Ascending aorta (tissue), 2 donors: ENCODE measurements at places on chromosomes 6 and 20. TPM values are rescaled to one million over a fixed set of nuclear protein-coding genes. Genes with fewer than 3 reads are reported as not detected.

- DNase-seq: no peak
These were observed 69.1 kb upstream of the SAMHD1 start for GRCh38 chr20:37020636-37021035.

Gene TBXT
- total RNA-seq: not detected

Gene SMOC2
- 102 TPM for total RNA-seq

DNA sequence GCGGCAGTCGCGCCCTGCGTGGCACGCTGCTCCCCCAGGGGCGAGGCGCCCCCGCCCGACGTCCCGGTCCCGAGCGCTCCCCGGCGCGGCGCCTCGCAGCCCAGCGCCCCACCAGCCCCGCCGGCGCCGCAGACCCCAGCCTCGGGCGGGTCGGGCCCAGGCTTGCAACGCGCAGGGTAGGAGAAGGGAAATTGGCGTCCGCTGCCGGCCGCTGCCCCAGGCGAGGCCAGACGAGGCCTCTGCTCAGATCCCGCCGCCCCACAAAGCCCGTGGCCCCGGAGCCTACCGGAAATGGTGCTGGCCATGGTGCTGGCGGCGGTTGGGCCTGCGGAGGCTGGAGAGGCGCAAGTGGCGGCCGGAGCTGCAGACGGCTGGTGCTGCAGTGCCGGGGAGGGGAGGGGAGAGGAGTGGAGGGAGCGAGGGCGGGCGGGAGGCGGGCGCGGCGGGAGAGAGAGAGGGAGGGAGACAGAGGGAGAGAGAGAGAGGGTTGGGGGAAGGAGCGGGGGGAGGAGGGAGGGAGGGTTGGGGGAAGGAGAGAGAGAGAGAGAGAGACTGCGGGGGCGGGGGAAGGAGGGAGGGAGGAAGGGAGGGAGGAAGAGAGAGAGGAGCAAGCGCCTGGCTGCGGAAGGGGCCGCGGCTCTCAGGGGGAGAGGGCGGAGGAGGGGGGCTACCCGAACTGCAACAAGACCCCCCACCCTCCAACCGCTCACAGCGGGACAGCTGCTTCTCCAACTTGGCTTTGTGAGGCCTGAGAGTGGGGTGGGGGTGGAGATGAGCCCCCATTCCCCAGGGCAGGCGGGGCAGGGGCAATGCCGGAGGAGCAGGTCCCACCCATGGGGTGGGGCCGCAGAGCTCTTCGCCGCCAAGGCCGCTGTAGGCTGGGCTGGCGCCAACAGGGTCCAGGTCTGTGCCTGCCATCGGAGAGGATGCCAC, at the start of gene STMN3:
STMN3 (minus strand) TSS at position 384 of the 933 bp plus-strand sequence; CDS start at position 305, 79 bp downstream.
- DNase-seq: peak; percentile 43

- no peak for DNase-seq
These were observed 252.5 kb downstream of the TBX18 start for GRCh38 chr6:84511929-84512328.

DNA sequence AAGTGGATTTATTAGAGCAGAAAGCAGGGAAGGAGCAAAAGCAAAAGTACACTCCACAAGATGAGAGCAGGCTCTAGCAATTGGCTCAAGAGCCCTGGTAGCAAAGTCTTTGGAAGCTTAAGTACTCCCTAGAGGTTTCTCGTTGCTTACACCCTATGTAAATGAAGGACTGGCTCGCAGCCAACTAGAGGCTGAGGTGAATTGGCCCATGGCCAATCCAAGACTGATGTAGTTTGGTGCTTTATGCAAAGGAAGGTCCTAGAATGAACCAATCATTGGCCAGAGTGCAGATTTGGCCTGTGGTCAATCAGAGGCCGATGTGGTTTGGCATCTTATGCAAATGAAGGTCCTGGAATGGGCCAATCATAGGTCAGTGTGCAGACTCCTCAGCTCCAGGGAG, 191.3 kb upstream of the ARID1B start:
- DNase-seq: no peak

- DNase-seq: no peak
These were observed 537 bp downstream of the PPIL4 start for GRCh38 chr6:149545258-149545753.

Gene GRIK2
- total RNA-seq: not detected

- no peak for DNase-seq
These were observed 192.2 kb downstream of the TPBG start for GRCh38 chr6:82555801-82556200.

DNA sequence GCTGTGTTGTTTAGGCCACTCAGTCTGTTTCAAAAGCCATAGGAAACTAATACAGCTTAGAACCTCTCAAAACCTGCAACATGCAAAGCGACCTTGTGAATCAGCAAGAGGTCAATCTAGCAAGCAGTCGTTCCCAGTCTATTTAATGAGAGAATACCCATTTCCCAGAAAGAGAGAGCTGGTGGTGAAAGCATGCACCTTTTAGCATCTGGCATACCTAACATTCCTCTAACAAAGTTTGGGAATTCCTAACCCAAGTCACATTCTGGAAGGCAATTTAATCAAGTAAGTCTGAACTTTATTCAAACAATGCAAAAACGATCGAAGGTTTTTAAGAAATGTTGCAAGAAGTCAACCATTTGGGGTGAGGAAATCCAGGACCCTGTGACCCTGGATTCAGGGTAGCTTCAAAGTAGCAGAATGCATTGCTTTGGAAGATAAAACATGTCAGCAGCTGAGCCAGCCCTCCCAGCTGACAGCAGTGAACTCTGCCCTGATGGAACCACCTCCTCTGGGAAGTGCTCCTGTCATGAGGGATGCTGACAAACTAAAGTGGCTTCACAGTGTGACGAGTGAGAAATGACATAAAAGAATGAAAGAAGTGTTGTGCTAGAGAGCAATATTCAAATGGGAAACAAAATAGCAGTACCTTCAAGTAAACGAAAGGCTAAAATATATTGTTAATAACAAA, 104.8 kb downstream of the GMDS start:
- DNase-seq: no peak

DNA sequence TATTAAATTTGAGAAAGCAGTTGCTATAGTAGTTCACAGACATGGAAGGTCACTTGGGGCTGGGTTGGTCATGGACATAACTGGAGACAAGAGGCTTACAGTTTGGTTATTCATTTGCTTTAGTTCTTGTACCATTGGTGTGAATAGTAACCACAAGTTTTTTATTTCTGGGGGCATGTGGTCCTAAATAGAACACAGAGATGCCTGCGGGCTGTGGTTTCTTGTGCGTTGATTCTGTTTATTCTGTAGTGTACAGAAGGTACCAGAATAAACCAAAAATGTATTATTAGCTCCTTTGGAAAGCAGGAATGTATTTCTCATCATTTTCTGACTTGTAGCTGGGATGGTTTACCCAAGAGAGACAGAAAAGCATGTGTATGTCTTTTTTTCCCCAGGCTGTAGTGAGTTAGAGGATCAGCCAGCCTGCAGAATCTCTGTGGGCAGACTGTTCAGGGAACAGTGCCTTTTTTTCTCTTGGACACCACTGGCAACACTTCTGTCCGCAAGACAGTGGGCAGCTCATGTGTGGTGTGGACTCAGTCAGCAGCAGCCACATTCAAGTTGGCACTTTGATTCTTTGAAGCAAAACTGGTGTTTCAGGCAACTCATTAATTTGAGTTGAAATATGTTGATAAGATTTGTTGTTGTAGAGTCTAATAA, 122.1 kb downstream of the LRRC1 start:
- no peak for DNase-seq

- DNase-seq: peak; percentile 50
These were observed 35.0 kb upstream of the RNF24 start for GRCh38 chr20:4050203-4050980.

- no peak for DNase-seq
These were observed 1.9 kb upstream of the PAQR8 start for GRCh38 chr6:52360028-52360427.

Gene PGK2
- total RNA-seq: not detected

DNA sequence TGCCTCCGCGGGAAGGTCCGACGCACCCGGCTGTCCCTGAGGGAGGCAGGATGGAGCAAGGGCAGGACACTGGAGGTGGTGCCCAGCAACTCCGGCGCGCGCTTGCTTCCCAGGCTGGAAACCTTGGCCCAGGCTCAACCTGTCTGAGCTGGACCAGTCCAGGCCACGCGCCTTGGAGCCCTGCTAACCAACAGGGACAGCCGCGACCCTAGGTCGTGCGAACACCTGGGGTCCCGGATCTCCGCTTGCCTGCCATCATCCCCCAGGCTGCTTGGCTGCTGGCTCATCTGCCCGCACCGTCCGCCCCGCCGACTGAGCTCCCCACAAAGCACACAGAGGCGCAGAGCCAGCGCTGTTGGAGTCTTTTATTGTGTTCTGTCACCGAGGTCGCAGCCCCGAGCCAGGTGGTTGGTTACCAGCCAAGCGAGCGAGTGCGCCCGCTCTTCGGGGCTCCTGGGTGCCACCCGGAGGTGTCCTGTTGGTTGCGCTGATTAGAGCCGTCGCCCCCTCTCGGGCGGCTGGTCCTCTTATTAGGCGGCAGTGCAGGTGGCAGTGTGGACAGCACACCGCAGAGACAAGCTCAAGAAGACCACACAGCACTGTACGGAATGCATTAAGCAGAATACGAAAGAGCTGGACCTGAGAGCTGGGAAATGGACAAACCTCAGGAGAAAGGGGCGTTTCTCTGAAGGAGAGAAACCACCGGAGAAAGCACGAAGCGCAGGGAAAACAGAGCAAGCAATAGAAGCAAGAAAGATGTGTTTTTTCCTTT, 3.8 kb downstream of the COL12A1 start:
- peak; percentile 79 for DNase-seq

DNA sequence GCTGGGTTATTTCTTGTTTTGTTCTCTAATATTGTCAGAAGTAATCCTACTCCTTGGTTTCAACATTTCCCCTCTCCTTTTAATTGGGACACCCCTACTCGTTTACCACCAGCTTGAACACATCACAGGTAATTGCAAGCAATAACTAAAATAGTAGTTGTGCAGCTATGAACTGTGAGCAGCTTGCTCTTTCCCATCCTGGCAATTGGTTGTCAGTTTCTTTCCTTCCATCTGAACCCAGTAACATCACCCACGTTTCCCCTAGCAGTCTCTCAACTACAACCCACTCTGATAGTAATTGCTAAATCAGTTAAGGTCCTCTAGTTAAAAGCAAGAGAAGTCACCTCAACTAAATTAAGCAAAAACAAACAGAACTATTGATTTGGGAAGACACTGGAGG, 47.6 kb upstream of the GNRH2 start:
- DNase-seq: no peak

GRCh38 chr6:170441316-170441715, 111.8 kb downstream of the PSMB1 start:
- DNase-seq: peak; percentile 7

GRCh38 chr20:51272401-51272800, 249.5 kb upstream of the KCNG1 start:
- DNase-seq: no peak

DNA sequence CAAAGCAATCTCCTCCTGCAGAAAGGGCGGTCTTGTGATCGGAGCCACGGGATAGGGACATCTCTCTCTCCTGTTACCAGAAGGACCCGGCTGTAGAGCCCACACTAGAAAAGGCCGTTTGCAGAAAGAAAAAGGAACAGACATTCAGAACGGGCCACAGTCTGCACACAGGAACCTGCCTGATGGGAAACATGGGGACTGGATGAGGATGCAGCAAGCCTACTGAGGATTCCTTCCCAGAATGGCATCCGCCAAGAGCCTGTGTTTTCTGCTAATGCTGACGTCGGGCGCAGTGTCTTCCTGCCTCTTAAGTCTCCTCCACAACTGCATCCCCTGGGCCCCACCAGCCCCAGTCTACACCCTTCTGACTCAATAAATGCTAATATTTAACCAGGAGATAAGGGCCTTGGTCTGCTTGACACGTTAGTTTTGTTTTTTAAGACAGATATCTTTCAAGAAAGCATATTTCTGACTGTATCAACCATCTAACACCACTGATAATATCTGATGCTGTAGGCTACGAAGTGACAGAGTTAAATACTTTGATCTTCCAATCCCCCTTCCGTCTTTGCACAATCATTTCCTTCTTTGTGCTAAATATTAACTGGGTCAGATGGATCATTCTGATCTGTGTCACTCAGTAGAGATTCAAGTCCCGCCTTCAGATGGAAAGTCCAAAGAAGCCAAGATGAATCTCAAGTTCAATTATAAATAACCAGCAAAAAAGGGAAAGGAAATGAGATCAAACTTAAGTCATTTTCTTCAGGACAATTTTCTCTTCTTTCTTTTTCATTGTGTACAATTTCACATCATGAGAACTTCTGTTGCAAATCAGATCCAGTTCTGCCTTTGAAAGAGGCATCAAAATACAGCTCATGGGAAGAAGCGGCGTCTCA, 20.7 kb downstream of the FAM50B start:
- DNase-seq: no peak

DNA sequence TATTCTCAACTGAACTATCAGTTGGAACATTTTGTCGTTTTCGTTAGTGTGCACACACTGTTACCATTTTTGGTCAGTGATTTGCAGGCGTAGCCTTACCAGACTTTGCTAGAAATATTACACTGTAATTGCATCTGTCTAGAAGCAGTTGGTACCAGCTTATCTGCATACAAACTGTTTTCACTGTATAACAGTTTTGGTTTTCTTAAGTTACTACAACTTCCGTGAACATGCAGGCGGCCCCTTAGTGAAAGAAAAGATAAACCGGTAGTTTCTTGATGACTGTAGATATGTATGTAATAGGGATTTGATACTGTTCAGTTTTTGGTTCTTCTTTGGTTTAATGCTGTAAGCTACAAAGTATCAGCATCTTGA, 1.3 kb downstream of the DSTN start:
- DNase-seq: no peak

GRCh38 chr6:49264909-49265308, 198.1 kb downstream of the MMUT start:
- DNase-seq: no peak

DNA sequence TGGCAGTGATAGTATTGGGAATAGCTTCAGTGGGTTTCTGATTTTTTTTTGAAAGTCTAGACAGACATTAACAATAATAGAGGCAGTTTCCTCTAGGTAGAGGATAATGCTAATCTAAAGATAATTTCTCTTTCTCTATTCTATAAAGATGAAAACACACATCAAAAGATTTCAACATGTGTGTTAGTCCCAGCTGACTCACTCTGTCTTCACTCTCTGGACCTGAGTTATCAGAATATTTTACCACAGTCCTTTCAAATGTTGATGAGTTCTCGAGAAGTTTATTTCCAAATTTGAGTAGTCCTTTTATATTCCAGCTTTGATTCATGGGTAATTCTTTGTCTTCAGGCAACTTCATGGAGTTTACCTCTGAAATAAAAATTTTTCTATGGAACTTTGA, 17.1 kb downstream of the RPRD1B start:
- DNase-seq: no peak

GRCh38 chr6:124943658-124944057, 18.6 kb upstream of the RNF217 start:
- no peak for DNase-seq

GRCh38 chr6:111845441-111845871, 27.8 kb downstream of the FYN start:
- DNase-seq: no peak

Gene SLC25A27
- 11.7 TPM for total RNA-seq

- no peak for DNase-seq
These were observed 106.7 kb upstream of the INSM1 start for GRCh38 chr20:20261159-20261558.
